HFFc6 (cell line): ENCODE measurements at places on chromosomes 3 and 15. TPM values are rescaled to one million over a fixed set of nuclear protein-coding genes. Genes with fewer than 3 reads are reported as not detected.

DNA sequence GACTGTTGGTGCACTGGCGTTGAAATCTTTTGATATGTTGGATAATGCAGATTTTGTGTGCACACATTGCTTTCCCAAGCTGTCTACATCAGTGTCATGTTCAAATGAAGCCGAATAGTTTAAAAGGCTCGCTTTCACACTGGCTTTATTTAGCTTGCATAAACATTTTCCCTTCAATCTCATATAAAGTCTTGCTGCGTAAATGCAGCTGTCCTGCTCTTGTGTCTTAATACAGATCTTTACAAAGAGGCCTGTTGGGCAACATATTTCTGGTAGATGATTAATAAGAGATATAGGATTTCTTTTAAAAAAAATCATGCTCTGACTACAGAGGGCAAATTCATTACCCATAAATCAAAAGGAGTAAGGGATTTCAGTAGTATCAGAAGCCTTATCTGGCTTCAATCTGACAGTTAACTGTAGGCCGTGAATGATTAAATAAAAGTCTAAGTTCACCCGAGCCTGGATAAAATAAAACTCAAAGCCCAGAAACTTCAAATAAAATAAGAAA is 937.2 kb downstream of the FHIT start:
- DNase-seq, result no peak

DNA sequence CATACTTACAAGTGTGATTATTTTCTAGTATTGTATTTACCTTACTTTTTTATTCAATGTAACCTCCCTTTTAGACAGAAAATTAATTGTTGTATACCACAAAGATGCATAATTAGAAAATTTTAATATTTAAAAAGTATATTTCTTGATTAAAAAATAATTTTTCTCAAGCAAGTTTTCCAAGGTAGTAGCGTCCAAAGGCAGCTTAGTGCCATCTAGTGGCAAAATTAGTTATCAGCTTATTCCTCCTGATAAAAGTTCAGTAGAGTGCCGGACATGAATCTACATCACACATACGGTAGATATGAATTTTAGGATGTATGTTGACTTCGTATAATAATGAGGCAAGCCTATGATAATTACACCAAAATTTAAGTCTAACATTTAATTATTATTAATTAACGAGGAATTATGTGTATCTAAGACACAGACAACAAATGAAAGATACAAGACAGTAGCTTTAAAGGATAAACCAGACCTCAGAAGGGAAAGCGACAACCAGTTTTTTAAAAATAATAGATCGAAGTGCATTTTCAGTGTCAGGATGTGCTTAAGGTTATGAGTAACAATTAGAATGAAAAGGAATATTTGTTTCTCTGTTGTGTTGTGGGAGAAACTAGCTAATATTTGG is 405.9 kb downstream of the ROBO1 start:
- peak; percentile 52 for DNase-seq

GRCh38 chr3:17935222-17935621 is 192.8 kb upstream of the TBC1D5 start:
- DNase-seq, result peak; percentile 28

GRCh38 chr3:45249391-45249790 is 23.3 kb upstream of the TMEM158 start:
- DNase-seq, result no peak

SYNPR gene
- not detected in 3 replicates for total RNA-seq

ISLR2 gene
- not detected in 3 replicates for total RNA-seq

SH2D7 gene
- not detected in 2 replicates for total RNA-seq

CCRL2 gene
- 0.21 TPM in 1 of 3 replicates, not detected in the others for total RNA-seq

FAM81A gene
- not detected in 3 replicates for total RNA-seq
